ENCODE measurements at places on chromosomes 4 and X. TPM values are rescaled to one million over a fixed set of nuclear protein-coding genes. Genes with fewer than 3 reads are reported as not detected.

DNA sequence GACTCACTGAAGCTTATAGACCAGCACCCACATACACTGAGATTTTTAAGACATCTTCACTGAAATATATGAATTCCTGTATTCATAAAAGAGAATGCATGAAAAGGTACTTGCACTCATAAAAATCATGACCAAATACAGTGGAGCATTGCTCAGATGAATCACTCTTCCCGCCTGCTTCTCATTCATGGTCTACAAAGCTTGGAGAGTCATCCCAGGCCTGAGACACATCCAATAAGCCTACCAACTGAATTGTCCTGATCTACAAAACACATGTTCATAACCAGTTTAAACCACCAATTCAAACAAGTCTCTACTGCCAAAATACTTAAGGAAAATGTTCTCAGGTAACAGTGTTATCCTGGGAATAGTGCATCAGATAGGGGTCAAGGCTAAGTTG lies 38.1 kb downstream of the PROM1 start:
- no peak for DNase-seq

- no peak for DNase-seq
Observed at GRCh38 chrX:77162777-77163176, 284.4 kb upstream of the FGF16 start.

DNA sequence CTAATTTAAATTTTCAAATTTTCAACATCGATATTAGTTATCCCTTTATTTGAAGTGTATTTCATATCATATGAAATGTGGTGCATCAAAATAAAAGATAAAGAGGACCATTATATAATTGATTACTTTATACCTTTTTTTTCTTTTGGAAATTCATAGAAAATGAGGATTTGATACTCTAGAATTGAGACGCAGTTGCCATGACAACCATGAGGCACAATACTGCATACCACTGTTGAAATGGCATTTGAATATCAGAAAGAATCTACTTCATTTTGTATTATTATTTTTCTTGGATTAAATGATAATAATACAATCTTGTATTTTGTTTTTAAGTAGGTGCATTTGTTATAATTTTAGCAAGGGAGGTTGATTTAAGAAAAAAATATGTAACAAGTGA lies 323.1 kb downstream of the PCDH18 start:
- DNase-seq = no peak

DNA sequence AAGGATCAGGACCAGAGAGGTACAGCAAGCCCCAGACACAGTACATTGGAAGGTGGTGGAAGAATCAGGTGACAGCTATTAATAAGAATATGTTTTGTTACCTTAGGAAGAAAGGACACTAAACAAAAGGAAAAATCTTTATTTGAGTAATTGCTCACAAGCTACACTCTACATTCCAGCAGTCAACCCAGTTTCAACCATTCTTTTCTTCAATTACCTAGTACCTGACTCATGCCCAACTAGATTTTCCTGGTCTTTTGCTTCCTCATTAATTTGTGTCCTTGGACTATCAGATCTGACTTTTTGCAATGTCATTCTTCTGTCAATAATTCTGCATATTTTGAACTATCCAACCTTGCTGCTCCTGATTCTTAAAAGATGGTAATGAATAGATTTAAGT lies 22.5 kb upstream of the GLRA2 start:
- no peak for DNase-seq

GRCh38 chrX:66232296-66232695 lies 68.2 kb downstream of the HEPH start:
- DNase-seq = no peak

DNA sequence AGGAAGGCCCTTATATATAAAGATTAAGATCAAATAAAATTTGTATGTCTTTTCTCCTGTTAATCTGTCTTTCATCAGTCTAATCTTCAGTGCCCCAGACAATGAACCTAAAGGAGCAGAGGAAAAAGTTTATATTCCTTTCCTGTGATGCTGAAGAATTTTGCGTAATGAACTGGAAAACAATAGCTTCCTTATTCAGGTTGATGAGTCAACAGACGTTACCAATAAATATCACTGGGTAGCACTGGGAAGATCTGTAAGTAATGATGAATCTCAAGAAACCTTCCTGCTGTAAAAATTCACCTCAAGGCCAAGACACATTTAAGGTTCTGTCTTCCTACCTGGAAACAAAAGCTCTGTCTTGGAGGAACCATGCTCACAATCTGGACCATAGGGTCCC lies 25.5 kb downstream of the CDKN2AIP start:
- peak; percentile 61 for DNase-seq

- no peak for DNase-seq
Observed at GRCh38 chr4:21092531-21092930, 392.3 kb downstream of the PACRGL start.

DNA sequence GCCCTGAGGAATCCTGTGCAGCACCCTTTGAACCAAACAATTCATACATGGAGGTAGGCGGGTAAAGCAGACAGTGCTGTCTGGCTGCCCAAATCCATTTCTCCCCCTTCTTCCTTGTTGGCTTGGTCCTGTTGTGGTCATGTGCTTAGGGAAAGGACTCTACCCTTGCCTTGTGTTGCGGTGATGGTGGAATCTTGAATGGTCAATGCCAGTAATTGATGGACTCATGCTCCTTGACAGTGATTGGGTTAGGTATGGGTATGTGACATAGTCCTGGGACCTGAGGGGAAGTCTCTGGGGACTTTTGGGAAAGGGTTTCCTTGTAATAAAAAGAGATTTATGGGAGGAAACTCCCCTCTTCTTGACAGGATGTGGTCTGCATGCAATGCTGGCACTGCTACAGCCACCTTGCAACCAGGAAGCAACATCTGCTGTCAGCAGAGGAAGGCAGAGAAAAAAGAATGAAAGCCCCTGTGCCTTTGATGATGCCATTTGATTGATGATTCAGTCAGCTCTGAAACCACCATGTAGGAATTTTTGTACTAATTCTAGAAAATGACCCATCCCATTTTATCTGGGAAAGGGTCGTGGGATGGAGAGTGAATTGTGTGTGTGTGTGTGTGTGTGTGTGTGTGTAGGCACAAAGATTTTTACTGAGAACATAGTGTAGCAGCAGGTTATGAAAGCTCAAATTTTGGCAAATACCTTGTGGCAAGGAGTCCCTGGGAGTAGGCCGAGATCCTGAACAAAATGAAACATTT lies 30.0 kb upstream of the HUWE1 start:
- peak; percentile 48 for DNase-seq

DNA sequence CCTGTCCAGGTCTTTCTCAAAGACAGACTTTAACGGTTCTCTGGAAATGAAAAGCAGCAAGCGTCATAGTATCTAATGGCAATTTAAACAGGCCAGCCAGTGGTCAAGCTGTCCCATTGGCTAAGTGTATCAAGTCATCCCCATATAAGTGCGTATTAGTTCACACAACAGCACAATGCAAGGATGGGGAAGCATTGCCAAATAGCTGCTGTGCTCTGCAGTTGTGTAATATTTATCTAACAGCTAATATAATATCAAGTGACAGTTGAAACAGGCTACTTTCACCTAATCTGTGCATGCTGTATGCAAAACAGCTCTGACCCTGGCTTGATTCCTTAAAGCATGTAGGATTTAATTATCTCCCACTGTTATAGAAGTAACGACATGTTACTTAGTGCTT lies 134.8 kb upstream of the PPARGC1A start:
- DNase-seq = peak; percentile 77

GRCh38 chr4:8508266-8508665 lies 67.7 kb downstream of the TRMT44 start:
- DNase-seq = no peak

GRCh38 chr4:1130316-1131186 lies 17.2 kb upstream of the RNF212 start:
- peak; percentile 76 for DNase-seq

GRCh38 chr4:166257891-166258290 lies 384.9 kb downstream of the TLL1 start:
- no peak for DNase-seq

- DNase-seq = no peak
Observed at GRCh38 chr4:28007693-28008092, 1147.1 kb downstream of the STIM2 start.

- no peak for DNase-seq
Observed at GRCh38 chr4:174919886-174920423, 1.8 kb downstream of the ADAM29 start.

- no peak for DNase-seq
Observed at GRCh38 chr4:154465085-154465484, 26.5 kb downstream of the DCHS2 start.

- DNase-seq = no peak
Observed at GRCh38 chr4:120528428-120528827, 394.1 kb downstream of the PRDM5 start.

DNA sequence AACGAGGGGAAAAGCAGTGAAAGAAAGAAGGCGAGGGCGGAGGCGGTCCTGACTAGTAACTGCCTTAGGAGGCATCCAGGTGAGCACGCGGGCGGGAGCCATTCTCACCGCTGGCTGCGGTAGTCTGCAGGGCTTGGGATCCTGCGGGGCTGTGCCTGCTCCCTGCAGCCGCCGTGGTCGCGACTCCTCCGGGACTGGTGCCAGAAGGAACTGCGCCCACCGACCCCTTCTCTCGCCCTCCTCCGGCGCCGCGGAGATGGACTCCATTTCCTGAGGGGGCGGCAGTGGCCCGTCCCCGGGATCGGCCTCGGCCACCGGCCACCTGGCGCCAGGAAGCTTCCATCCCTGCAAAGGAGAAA lies 543 bp downstream of the NFXL1 start:
- no peak for DNase-seq

DNA sequence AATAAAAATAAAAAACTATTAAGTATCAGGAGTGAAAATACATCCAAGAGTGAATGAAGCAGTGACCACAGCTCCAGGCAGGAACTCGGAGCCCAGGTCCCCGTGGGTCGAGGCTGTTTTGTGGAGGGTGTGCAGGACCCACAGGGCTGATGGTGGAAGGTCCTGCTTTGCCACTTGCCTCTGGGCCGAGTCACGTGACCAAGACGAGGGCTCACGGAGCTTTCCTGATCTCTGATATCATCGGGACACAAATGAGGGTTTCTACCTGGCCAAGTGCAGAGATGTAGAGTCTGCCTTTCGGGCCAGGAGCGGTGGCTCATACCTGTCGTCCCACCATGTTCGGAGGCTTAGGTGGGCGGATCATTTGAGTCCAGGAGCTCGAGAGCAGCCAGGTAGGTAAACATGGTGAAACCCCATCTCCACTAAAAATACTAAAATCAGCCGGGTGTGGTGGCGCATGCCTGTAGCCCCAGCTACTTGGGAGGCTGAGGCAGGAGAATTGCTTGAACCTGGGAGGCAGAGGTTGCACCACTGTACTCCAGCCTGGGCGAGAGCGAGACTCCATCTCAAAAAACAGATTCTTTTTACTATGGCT lies 7.2 kb downstream of the SLC25A6 start:
- no peak for DNase-seq

GRCh38 chr4:146381263-146381872 lies 140.4 kb downstream of the SLC10A7 start:
- DNase-seq = peak; percentile 8

GRCh38 chr4:104869831-104870230 lies 276.8 kb upstream of the TET2 start:
- DNase-seq = no peak

The FRG2 gene
- not detected for polyA plus RNA-seq

The MEPE gene
- not detected for polyA plus RNA-seq

The RWDD4 gene
- polyA plus RNA-seq = 7.3 TPM

The HPSE gene
- polyA plus RNA-seq = 0.09 TPM

The CYSLTR1 gene
- polyA plus RNA-seq = not detected

The SLC2A9 gene
- polyA plus RNA-seq = 1.0 TPM

The PGRMC1 gene
- polyA plus RNA-seq = 58.5 TPM

The GABRG1 gene
- not detected for polyA plus RNA-seq

The ZNF330 gene
- 24.3 TPM for polyA plus RNA-seq

The GIMD1 gene
- polyA plus RNA-seq = 0.07 TPM

Data from IMR-90 (cell line).